Jurkat, Clone E6-1 (cell line): ENCODE measurements at places on chromosomes 13 and 19.

DNA sequence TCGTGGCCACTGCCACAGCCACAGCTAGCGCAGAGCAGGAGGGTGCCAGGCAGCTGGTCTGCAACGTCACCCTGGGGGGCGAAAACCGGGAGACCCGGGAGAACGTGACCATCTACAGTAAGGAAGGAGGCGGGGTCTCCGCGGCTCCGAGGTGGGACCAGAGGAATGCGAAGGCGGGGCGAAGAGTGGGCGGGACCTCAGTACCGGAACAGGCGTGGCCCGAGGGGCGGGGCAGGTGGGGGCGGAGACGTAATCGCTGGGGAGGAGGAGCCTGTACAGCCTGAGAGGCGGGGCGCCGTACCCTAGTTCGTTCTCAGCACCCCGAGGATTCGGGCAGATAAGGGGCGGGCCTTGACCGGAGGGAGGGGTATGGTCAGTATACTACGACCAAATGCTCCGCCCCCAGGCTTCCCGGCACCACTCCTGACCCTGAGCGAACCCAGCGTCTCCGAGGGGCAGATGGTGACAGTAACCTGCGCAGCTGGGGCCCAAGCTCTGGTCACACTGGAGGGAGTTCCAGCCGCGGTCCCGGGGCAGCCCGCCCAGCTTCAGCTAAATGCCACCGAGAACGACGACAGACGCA, 2.5 kb downstream of the ICAM5 start:
- no peak for DNase-seq

GRCh38 chr13:113848431-113849260, 15.2 kb downstream of the GAS6 start:
- no peak for DNase-seq

DNA sequence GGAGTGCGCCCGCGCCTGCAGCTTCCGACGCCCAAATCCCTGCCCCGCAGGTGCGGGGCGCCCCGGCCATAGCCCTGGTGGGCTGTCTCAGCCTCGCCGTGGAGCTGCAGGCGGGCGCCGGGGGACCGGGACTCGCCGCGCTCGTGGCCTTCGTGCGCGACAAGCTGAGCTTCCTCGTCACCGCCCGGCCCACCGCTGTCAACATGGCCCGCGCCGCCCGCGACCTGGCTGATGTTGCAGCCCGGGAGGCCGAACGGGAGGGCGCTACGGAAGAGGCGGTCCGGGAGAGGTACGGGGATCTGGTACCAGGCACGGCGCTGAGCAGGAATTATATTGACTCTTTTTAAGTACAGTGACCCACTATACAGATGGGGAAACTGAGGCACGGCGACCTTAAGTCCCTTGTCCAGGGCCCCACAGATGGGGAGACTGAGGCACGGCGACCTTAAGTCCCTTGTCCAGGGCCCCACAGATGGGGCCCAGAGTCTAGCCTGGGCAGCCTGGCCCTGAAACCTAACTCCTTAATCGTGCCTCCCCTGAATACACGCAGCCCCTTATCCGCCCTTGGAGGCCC, 586 bp downstream of the MRI1 start:
- DNase-seq: no peak

- no peak for DNase-seq
These were observed 669.9 kb downstream of the PCDH9 start for GRCh38 chr13:66560189-66560588.

DNA sequence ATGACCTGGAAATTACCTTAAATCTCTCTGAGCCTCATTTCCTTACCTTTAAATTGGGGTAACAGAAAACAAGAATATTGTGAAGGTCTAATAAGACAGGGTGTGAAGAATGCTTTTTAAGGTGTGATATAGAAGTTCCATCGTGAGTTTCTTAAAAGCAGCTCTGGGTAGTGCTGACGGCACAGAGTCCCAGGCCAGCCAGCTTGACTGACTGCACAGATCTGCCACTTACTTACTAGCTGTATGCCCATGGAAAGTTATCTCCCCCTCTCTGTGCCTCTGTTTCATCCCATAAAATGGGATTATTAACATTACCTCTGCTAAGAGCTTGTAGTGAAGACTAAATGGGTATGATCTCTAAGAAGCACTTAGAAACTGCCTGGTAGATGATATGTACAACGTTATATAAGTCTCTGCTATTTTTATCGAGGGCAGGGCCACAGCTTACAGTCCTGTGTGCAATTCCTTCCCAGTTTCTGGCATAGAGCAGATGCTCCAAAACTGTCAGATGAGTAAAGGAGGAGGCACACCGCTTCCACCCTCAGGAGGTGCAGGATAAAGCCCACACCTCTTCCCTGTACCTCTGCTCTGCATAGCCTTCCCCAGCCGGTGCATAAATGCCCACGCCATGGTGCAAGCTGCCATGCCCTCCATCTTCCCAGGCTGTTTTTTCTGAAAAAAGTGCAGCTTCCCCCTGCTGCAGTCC, 99.6 kb downstream of the MBNL2 start:
- no peak for DNase-seq

DNA sequence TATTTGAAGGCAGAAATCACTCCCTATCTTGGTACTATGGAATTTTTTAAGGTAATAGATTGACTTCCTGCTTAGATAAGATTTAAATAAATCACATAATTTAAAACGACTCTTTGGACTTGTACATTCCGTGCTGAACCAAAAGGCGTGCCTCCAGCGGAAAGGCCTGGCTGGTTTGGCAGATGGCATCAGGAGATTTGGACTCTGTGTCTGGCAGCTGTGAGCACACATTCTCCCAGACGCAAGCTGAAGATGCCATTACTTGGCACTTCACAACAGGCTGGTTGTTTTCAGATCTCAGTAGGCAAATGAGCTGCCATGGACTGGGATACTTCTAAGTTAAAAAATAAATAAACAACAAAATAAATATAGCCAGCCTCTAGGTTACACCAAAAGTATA, 104.5 kb upstream of the SLC15A1 start:
- no peak for DNase-seq

DNA sequence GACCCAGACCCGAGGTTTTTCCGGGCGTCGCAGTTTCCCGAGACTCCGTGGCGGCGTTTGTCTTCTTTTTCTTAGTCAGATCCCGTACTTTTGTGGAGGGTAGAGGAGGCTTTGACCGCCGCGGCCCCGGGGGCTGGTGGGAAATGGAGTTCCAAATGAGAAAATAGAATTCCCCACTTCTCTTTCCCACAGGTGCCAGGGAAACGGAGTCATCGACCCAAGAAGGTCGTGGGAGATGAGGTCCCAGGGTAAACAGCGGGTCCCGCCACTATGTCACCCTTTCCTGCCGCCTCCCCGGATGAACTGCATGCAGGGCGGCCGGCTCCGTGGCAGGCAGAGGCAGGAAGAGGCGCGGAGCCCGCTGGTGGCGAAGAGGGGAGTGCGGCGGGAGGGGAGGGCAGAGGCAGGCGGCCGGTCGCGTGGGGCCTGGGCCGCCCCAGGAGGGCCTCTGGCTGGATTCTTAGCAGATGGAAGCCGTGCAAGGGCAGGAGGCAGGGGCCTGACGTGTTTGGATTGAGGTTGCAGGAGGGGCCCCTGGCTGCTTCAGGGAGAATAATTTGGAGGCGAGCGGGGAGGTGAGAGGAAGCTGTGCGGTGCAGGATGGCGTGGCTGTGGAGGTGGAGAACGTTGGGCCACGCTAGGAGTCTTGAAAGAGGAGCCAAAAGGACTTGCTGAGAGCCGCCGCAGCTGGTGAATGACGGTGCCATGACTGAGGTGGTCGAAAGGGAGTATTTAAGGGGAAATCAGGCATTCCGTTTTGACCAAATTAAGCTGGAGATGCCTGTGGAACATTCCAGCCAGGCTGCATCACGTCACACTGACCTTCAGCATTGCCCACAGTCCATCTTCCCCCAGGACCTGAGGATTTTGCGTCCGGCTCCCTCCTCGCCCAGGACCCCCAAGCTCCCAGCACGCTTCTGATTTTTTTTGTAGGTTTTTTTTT, 11.7 kb downstream of the CYTH2 start:
- DNase-seq: no peak

GRCh38 chr13:32278426-32278825, 36.7 kb downstream of the ZAR1L start:
- no peak for DNase-seq

DNA sequence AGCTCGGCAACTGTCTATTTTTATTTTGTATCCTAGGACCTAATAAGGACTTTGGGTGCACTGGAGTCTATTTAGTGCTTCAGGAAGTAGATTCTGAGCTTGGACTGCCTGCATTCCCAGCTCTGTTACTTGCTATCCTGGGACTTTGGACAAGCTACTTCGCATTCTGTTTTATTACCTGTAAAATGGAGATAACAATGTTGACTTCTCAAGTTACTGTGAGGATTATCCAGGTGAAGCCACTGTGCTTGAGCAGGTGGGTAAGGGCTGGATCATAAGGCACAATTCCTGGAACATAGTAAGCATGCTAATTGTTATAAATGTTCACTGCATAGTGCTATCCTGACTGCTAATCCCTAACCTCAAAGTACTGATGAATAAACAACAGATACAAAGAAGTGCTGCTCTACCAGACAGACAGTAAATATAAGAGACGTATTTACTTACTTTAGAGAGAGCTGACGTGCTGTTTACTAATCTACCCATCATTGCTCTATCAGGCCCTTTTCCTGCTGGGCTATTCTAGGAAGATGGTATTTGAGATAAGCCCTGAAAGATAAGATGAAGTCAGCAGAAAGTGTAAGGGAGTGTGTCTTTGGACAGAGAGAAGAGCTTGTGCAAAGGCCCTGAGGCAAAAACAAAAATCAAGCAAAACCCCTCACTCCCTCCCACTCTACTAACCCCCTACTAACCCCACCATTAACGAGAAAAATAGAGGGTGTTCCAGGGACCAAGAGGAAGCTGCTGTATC, 50.8 kb upstream of the FLT1 start:
- no peak for DNase-seq

- no peak for DNase-seq
These were observed 103.5 kb downstream of the POU4F1 start for GRCh38 chr13:78499802-78500201.

GRCh38 chr13:27022571-27023311, 148.9 kb downstream of the USP12 start:
- DNase-seq: no peak

DNA sequence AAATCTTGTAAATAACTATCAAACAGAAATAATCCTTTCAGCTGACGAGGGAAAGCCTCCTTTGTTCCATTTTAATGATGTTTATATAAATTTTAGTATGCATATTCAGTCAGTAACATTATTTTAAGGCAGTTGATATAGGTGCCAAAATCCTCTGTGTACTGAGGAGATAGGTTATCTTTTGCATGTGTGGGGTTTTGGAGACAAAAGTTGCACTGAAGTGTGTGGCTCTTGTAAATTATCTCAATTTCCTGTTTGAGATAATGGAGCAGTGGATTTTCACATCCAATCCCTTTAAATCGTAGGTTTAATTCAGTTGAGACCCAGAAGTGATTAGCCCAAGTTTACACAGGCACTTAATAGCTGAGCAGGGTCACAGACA, 106.6 kb downstream of the RGCC start:
- peak; percentile 34 for DNase-seq

DNA sequence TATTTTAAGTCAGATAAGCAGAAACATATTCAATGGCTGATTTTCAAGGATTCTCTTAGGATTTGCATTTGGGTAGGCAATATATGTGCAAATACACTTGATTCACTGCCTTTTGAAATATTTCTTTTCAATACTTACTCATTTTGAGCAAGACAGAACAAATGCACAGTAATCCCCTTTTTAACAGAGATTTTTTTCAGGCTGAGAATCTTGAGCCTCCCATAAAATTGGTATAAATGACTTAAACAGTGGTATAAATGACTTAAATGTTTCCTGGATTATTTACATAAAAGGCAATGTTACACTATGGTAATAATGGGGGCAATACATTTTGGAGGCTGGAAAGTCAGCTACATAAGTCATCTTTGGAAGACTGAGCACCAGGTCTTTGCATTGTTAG, 389.0 kb downstream of the OLFM4 start:
- DNase-seq: no peak

- no peak for DNase-seq
These were observed 99.0 kb upstream of the HTR2A start for GRCh38 chr13:46995874-46996273.

DNA sequence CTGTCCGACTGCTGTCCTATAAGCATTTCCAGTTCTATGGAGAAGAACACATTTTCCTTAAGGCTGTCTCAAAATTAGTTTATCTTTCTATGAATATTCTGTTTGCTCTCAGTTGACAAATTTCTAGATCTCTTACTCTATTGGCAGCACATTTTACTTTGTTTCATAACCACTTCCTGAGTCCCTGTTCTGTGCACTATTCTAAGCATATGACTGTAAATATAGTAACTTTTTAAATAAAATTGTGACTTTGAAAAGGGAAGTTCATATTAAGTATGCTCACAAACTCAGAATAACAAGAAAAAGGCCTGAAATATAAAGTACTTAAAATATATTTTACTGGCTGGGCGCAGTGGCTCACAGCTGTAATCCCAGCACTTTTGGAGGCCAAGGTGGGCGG, 56.5 kb upstream of the HTR2A start:
- DNase-seq: no peak

GRCh38 chr13:51625555-51626345, 41.5 kb downstream of the WDFY2 start:
- no peak for DNase-seq

- DNase-seq: peak; percentile 60
These were observed 21.5 kb upstream of the GSX1 start for GRCh38 chr13:27770809-27771208.

DNA sequence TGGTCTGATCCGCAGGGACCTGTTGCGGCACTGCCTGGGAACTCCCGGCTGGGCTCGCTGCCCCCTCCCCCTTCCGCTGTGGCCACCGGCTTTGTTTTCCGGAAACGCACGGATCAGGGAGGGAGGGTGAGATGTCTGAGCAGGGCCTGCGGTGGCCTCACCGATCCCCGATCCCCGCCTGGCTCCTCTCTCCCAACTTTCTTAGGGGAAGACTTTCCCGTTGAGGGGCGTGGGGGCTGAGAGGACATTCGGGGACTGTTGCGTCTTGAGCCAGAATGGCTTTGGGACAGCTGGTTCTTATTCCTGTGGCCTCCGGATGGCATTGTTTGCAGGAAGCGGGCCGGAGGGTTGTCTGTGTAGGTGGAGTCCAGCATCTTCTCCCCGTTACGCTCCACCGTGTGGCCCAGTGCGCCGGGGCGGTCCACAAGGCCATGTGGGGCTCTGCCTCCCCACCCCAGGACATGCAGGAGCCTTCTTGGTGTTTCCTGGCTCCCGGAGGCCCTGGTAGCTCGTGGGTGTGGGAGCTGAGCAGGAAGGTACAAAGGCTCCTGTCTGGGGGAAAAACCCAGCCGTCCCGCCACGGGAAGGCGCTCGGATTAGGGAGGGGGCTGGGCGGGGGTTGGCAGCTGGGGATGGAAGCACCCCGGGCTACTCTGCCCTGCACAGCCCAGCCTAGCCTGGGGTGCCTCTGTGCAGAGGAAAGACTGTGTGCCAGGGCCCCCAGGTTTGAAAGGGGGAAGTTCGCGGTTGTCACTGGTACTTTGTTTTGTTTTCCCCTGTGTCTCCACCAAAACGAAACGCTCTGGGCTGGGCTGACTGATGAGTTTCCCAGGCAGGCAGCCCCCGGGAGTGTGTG, 1.3 kb downstream of the CSNK1G2 start:
- DNase-seq: peak; percentile 59

GRCh38 chr19:50739914-50740426, 16.8 kb downstream of the CLEC11A start:
- DNase-seq: no peak
